ENCODE measurements at places on chromosomes 16 and 17.

DNA sequence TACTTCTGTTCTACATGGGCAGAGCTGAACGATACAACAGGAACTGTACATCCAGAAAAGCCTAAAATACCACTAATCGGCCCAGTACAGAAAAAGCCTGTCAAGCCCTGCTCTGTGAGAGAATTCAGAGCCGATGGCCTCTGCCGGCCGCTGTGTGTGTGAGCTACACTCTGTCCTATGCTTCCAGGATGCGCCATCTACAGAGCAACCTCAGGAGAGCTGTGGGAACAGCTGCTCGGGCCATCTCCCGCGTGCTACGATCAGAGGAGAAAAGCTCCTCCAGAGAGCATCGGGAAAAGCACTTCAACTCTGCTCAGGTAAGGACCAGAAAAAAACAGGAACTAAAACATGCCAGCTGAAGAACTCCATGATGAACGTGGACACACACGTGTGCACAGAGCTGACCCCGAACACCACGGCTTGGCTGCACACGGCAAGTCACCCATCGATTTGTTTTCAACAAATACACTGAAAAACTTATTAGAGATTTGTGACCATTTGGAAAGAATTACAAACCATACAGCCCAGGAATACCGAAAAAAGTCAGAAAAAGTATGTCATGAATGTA lies 115.9 kb downstream of the ANKRD11 start:
- peak; percentile 80 for DNase-seq

- DNase-seq = no peak
Measured at GRCh38 chr16:58329135-58329534, 34.3 kb upstream of the PRSS54 start.

DNA sequence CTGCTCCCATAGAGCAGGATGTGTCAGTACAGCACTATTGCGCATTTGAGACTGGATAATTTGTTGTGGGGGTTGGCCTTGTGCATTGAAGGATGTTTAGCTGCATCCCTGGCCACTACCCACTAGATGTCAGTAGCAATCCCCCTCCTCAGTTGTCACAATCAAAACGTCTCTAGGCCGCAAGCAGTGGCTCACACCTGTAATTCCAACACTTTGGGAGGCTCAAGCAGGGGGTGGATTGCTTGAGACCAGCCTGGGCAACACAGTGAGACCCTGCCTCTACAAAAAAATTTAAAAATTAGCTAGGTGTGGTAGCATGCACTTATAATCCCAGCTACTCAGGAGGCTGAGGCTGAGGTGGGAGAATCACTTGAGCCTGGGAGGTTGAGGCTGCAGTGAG lies 48.4 kb downstream of the CENPV start:
- peak; percentile 33 for DNase-seq

- peak; percentile 51 for DNase-seq
Measured at GRCh38 chr16:391885-392335, 5.1 kb upstream of the NME4 start.

DNA sequence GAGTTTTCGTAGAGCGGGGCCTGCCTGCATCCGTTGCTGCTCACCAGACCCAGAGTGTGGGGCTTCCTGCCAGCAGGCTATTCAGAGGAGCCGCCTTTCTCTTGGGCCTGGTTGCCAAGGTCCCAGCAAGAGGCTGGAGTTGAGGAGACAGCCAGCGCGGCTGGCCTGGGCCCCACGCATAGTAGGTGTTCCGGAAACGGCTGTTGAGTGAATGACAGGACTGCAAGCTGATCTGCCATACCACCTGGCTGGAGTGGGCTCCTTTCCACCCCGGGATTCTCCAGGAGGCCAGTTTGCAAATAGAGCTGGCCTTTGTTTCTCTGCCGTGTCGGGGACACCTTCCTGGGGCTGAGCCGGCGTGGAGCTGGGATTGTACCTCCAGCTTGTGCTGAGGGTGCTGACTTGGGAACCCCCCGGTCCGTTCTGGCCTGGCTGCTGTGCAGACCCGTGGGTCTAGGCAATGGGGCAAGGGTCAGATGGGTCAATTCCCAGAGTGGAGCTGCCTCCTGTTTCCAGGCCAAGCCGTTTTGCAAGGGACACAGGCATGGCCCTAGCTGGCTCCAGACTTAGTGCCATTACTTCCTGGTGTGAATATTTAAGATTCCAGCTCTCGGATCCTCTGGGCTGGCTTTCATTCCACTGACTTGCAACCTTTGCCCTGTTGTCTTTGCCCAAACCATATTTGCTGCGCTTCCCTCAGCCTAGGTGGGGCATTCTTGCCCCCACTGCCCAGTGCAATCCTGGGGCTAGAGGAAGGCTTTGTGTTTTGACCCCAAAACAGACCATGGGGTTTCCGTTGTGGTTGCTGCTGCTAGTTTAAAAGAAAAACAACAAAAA lies 68.8 kb downstream of the CMIP start:
- DNase-seq = no peak

- DNase-seq = no peak
Measured at GRCh38 chr16:53695070-53695469, 8.6 kb downstream of the RPGRIP1L start.

DNA sequence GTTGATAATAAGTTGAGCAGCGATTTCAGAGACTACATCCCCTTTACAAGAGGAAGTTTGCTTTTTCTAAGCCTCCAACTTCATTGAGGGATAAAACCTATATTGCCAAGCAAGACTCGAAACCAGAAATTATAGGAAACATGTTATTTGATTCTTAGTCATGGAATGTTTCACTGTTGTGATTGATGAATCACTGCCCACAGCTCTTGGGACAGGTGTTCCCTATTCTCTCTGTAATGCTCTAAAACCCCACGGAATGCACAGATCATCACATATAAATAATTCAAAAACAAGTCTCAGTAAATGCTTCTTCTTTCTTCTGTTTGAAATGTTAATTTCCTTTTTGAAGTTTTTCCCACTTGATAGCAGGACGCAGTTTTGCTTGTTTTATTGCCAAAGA lies 809.5 kb upstream of the GOT2 start:
- no peak for DNase-seq

DNA sequence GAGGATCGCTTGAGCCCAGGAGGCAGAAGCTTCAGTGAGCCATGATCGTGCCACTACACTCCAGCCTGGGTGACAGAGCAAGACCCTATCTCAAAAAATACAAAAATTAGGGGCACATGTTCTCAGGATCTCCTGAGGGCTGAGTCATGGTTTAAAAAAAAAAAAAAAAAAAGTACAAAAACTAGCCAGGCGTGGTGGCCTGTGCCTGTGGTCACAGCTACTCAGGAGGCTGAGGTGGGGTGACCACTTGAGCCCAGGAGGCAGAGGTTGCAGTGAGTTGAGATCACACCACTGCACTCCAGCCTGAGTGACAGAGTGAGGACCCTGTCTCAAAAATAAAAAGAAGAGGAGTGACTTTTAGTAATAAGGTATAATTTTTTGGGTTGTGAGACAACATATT lies 16.9 kb downstream of the BLMH start:
- DNase-seq = no peak

DNA sequence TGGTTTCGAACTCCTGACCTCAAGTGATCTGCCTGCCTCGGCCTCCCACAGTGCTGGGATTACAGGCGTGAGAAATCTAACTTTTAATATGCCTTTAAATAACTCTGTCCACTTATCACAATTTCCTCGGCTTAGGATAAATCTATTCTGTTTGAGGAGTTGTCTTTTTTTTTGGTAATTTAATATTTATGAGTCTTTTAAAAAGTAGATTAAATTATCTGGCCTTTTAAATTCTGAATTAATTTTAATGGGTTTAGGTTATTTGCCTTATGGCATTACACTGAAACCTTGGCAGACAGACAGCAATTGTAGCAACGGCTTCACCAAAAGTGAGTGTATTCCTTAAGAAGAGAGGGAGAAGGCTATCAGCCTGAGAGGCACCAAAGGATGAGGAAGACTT lies 66.2 kb downstream of the MYO1D start:
- no peak for DNase-seq

- no peak for DNase-seq
Measured at GRCh38 chr16:74601126-74601871, 5.6 kb downstream of the GLG1 start.

GRCh38 chr16:75593308-75593707 lies 27.1 kb downstream of the GABARAPL2 start:
- no peak for DNase-seq

- no peak for DNase-seq
Measured at GRCh38 chr16:2529961-2530628, 1.1 kb downstream of the CEMP1 start.

DNA sequence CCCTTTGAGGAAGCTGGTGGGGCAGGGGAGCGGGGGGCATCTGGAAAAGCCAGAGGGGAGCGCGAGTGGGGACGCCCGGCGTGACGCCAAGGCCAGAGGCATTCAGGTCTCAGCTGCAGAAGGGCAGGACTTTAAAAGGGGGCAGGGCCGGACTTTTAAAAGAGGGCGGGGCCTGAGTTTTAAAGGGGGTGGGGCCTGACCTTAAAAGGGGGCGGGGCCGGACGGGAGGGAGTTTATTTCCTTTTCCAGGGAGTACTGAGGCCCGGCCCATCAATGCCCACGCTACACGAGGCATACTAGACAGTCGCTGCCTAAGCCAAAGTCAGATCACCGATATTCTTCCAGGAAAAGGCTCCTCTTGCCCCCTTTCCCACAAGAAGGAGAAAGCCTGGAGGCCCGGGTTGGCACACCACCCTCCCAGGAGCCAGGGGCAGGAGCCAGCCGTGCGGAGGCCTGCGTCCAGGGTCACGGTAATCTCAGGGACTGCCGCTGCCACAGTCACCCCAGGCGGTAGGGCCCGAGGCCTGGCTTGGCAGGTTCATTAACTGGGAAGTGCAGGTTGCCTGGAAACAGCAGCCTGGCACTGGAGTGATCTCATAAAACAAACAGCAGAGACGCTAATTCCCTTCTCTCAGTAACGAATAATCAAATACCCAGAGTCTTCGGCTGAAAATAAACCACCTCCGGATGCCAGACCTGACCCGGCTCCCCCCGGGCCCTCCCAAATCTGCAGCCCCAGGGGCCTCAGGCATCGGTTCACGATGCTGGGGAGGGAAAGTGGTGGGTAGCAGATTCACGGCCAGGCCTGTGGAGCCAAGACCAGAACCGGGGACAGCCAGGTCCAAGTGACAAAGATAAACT lies 90.7 kb downstream of the TIMM22 start:
- DNase-seq = peak; percentile 67

GRCh38 chr16:10765772-10766171 lies 22.1 kb downstream of the NUBP1 start:
- DNase-seq = no peak

DNA sequence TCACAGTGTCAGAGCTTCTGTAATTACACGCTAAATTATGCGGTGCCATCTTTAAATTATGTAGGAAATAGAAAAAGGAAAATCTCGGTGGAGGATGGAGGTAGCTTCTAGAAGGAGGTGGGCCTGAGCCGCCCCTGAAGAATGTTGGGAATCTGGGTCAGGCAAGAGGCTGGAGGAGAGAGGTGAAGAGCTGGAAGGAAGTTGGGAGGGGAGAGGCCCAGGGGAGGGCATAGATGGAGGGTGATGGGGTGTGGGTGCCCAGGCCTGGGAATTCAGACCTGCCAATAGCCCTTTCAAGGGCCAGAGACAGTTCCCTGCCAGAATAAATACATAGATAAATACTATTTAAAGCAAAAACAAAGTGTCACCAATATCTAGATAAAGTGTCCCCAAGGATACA lies 415.0 kb upstream of the HSBP1 start:
- DNase-seq = no peak

- DNase-seq = peak; percentile 49
Measured at GRCh38 chr16:46947900-46948547, 25.4 kb downstream of the DNAJA2 start.

- no peak for DNase-seq
Measured at GRCh38 chr17:61799812-61800484, 63.4 kb downstream of the BRIP1 start.

- no peak for DNase-seq
Measured at GRCh38 chr17:62823111-62823893, 15.2 kb upstream of the MARCHF10 start.

- DNase-seq = no peak
Measured at GRCh38 chr16:57803134-57803990, 1.1 kb upstream of the KIFC3 start.

- no peak for DNase-seq
Measured at GRCh38 chr16:13999895-14000425, 71.2 kb upstream of the MRTFB start.

DNA sequence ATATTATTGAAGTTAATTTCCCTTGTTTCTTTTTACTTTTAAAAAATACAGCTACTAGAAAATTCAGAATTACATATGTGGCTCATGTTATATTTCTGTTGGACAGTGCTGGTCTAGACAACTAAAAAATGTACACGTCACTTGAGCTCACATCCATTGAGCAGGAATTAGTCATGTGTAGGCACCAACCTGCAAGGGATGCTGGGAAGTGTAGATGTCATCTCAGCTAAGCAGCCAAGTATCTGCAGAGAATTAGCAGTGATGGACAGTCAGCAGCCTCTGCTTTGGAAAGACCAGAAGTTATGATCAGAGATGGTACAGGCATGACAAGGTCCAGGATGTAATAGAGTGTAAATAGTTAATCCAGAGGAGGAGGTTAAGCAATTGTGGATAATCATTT lies 87.1 kb upstream of the HS3ST2 start:
- no peak for DNase-seq

- DNase-seq = no peak
Measured at GRCh38 chr16:25868106-25868505, 176.3 kb downstream of the HS3ST4 start.

- DNase-seq = no peak
Measured at GRCh38 chr17:73823684-73824083, 179.4 kb upstream of the SDK2 start.

DNA sequence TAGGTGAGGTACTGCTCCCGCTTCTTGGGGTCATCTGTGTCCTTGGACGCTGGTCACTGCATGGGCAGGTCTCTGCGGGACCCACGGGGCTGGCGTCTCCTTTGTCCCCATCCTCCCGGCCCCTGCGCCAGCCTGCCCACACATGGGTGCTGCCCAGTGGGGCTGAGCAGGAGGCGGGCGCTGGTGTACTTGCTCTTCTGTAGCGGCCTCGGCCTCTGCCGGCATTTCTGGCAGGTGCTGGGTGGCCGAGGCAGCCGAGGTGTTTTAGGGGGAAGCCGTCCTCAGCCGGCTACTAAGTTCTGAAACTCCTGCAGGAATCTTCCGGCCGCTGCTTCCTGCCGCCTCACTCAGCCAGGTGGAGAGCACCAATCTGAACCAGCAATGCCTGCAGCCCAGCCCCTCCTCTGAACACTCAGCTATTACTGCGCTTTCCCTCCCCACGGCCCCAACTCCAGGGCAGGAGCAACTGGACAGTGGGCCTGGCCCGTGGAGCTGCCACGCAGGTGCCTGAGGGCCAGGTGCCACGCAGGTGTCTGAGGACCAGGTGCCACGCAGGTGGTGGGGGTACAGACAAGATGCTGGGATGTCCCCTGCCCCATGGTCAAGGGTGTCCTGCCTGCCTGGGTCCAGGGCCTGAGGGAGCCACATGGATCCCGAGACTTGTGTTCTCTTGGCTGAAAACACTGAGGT lies 10.0 kb downstream of the DECR2 start:
- DNase-seq = no peak
